ENCODE measurements at places on chromosomes 5 and 9.

- no peak for DNase-seq
These were observed 26.6 kb downstream of the FXN start for GRCh38 chr9:69062195-69062594.

- DNase-seq = no peak
These were observed 25.4 kb downstream of the SOX30 start for GRCh38 chr5:157626831-157627230.

DNA sequence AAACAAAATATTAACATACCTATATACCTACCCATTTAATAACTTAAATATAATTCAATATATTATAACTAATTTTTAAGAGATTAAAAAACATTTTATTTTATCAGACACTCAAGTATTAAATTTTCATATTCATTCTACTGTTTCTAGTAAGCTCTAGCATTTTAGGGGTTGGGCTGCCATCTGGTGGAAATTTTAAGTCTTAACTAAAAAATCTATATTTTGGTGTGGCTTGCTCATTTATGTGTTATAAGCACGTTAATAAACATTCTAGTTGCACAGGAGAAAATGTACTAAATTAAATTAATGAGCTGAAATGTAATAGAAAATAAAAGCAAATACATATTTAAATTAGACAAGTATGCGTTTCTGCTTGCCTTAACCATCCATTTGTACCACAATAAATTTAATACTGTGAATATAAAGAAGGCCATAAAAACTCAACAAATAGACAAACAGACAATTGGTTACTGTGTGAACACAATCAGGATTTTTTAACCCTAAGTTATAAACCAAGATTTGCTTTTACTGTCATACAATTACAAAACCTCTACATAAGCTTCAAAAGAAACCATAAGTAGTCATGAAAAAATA is 1728.3 kb upstream of the CDH9 start:
- peak; percentile 3 for DNase-seq

GRCh38 chr5:180639741-180640610 is 9.4 kb downstream of the FLT4 start:
- no peak for DNase-seq

GRCh38 chr9:110089681-110090370 is 118.1 kb downstream of the C9orf152 start:
- DNase-seq = peak; percentile 96

- DNase-seq = peak; percentile 33
These were observed 470 bp downstream of the BAG1 start for GRCh38 chr9:33264003-33264472.

DNA sequence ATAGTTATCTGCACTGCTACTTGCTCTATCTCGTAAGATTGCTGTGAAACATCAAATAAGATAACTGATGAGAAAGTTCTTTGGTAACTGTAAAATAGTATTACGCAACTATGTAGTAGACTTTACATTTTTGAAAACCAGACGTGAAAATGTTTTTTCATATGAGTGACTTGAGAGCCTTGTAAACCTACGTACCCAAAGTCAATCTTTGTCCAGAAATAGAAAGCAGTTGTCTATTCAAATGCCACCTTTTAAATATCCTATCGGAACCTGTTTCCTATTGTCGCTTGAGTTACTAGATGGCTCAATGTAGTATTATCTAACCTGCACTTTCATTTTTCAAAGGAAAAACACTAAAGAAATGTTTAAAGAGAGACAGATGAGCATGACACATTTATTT is 1.6 kb downstream of the FNIP1 start:
- no peak for DNase-seq

DNA sequence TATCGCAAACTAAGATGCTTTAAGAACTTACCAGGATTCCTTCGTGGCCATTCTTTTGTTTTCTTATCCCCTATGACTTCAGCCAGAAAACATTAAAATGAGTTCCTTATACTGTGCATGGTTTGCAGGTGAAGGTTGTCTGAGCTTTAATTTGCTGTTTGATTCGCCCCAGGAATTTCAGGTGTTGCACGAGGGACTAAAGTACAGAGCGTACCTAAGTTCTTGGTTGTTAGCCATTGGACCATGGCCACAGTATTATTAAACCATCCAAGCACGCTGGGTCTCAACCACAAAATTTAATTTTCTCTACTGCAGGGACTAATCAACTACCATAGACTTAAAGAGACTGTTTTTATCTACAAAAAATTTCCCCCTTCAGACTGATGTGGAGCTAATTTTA is 208.4 kb upstream of the MPDZ start:
- no peak for DNase-seq

DNA sequence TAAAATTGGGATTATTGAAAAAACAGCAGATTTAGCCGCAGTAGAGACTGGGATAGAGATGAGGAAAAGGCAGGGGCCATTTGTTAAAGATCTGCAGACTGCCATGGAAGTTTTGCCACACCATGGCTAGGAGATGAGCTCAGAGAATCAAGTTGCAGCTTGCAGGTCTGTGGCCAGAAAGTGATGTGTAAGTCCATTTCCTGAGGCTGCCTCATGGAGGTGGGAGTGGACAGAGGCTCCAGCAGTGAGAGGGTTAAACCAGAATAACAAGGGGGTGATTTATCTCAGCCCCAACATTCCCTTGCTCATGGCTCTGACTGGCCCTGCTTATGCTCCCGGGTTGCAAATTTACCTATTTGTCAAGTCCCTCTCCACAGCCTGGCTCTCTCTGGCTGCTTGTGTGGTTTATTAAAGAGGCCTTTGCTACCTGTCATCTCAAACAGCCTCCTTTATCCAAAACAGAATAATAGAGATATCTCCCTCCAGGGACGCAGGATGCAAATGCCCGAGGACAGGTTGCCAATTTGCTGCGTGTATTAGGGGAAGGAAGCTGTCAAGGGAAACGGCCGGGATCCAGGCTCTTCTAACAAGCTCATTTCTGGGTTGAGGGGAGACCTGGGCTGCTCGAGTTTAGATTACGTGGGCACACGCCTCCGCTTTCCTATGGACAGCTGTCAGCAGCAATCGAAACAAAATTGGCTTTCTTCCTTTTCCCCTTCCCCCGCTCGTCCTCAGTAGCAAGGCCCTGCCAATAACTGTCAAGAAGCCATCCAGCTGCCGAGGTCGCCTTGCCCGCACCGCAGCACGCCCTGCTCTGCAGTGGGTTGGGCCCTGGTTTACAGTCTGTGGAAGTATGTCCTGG is 72.8 kb upstream of the PITX1 start:
- no peak for DNase-seq

DNA sequence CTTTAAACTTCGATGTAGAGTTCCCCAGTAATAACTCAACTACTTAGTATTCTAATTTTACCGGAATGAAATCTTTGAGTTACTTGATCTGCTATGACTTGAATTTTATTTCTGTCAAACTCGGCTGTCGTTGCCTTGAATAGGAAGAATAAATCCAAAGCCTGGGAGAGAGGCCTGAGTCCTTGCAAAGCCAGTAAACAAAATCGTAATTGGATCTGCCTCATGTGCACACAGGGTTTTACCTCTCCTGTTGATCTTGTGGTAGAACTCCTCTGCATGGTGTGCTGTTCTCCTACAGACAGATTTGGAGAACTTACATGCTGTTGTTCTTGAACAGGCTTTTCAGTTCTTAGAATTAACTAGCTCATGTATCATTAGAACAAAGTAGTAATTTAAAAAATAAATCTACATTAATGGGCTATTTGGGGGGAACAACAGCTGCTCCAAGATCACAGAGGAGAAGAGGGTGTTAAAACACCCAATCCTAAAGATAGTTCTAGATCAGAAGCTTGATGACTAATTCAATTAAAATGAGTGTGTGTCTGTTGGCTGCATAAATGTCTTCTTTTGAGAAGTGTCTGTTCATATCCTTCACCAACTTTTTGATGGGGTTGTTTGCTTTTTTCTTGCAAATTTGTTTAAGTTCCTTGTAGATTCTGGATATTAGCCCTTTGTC is 28.9 kb downstream of the HSPB3 start:
- no peak for DNase-seq

DNA sequence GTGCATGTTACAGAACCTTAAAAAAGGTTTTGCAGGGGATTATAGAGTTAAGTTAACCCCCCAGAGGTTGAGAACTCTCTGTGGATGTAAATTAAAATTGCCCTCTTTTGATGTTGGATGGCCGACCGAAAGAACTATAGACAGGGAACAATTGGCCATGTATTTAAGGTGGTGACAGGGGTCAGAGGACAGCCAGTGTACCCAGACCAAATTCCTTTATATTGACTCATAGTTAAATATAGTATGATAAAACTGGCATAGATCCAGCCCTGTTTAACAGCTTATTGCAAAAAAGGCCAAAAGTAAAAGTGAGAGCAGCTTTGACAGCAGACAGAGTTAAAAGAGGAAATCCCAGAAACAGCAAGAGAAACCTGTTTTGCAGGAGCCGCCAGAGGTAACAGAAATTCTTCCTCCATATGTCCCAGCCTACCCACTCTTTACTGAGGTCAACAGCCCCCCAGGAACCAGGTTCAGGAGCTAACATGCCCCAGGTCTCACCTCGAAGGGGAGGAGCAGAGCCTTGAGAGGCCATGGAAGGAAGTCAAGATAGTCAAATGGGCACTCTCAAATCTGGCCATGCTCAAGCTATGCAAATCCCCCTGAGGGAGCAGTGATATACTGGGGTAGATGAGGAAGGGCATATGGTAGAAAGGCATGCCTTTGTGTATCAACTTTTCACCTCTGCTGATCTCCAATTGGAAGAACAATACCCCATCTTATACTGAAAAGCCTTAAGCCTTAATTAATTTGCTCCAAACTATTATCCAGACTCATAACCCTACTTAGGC is 156.4 kb upstream of the COX7C start:
- no peak for DNase-seq

- DNase-seq = no peak
These were observed 167.6 kb downstream of the YIPF5 start for GRCh38 chr5:144002876-144003275.

DNA sequence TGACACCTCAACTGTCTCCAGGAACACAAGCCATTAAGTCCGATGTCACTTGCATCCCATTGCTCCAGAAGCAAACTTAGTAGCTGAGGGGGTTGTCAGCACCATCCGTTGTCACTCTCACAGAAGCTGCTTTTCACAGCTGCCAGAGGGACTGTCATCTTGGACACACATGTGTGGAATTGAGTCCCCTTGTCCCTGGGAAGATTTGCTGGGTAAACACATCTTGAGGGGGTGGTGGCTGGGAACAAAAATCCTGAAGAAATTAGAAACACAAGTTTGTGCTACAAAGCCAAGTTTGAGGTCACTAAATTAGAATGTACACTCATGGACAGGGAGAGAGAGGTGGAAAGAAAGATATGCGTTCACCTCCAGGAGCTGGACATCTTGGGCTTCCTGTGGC is 55.2 kb upstream of the ADRA1B start:
- DNase-seq = no peak

DNA sequence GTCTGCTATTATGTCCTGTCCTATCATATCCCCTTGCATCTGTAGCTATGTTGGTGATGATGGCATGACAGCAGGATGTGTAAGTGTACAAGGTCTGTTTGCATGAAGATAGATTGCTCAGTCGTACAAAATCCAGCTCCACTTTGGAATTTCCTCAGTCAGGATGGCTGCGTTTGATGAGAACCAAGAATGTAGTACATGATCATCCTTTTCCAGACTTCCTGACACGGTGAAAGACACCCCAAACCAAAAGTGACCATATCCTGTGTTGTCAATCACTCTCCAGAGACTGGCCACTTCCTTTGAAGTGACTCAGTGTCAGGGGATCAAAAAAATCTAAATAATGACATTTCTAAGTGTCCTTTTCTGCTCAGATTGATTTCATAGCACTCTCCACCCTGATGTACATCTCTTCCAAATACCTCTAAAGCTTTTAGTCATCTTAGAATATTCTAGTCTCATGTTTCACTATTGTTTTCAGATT is 213.4 kb downstream of the PLK2 start:
- DNase-seq = no peak

DNA sequence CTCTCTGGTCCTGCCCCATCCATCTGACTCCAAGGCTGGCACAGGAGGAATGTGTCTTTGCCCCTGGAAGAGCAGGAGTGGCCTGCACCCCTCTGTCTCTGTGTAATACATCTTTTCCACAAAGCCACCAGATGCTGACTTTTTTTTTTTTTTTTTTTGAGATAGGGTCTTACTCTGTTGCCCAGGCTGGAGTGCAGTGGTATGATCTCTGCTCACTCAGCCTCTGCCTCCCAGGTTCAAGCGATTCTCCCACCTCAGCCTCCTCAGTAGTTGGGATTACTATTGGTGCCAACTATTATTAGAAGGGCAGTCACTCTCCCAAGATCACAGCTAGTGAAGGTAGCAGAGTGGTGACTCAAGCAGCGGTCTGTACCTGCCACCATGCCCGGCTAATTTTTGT is 19.6 kb downstream of the SPRY4 start:
- no peak for DNase-seq

- no peak for DNase-seq
These were observed 835 bp downstream of the SRA1 start for GRCh38 chr5:140556438-140556837.

- no peak for DNase-seq
These were observed 400.3 kb downstream of the ICE1 start for GRCh38 chr5:5822729-5823257.

GRCh38 chr9:81470864-81471263 is 218.5 kb downstream of the TLE1 start:
- DNase-seq = no peak

- DNase-seq = no peak
These were observed 106.2 kb upstream of the SLC24A2 start for GRCh38 chr9:19895006-19895405.

DNA sequence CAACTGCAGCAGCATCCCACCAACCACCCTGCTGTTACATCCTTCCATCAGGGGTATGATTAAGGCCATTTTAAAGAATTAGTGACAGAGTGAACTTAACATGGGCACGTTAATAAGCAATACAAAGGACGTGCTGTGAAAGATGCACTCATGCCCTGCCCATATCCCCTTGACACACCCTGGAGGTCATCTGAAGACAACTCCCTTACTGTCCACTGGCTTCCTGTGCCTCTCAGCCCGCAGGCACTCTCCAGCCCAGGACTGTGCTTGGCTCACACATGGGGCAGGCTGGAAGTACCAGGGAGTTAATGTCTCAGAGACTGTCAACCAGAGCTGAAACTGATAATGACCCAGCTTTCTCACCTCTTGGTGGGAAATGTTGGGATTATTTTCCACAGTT is 81.8 kb downstream of the TRIM36 start:
- no peak for DNase-seq

Data from NCI-H2029 treated with DMSO at 0.1 percent for 48 hours (cell line).